ENCODE measurements at places on chromosomes 2 and 18.

GRCh38 chr2:28567061-28567471 is 71.2 kb downstream of the PLB1 start:
- DNase-seq = no peak

GRCh38 chr2:144234542-144234871 is 285.4 kb downstream of the ZEB2 start:
- DNase-seq = no peak

DNA sequence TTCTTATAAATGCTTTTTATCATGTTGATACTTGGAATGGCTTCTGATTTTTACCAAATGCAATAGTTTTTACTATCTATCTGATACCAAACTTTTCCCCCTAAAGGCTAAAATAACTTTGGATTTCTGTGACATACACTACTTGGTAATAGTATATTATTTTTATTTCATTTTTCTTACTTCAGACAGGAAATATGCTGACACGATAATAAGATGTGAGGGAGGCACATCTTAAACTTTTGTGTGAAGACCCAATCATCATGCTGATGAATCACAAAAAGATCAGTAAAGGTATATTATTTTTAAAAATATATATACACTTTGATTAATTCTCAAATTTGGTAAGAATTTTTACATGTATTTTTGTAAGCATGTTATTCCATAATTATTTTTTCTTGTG is 122.8 kb downstream of the TGIF1 start:
- DNase-seq = no peak

DNA sequence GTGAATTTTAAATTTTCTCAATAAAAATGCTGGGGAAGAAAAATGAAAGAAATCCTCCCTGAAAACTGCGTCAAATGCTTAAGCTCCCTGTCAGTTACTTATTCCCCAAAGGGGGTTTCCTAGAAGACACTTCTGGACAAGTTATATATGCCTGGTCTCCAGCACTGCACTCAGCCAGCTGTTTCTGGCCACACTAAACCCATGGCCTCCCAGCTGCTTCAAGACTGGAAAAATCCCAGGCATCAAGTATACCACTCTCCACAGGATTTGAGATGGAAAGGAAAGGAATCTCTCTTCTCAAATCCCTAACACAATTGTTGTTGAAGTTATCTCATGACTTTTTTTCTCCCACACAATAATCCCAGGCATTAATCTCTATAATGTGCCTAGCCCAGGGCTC is 245.7 kb downstream of the NBAS start:
- no peak for DNase-seq

- DNase-seq = no peak
Measured at GRCh38 chr18:60962625-60963024, 370.6 kb upstream of the CDH20 start.

DNA sequence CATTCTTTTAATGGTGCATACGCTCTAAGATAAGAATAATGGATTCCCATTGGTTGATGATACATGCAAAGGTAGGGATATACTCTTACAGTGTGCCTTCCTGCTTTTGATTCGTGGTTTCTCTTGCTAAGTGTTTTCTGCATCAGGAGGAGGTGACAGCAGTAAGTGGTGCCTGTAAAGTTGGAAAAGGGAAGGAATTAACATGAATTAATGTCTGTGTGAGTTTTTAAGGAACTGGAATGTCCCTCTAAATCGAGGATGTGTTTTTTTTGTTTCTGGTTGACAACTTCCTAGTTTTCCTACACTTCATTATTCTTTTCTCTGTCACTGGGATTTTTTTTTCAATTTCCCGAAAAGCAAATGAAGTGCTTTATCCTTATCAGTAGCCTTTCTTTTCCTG is 54.4 kb downstream of the CRIM1 start:
- no peak for DNase-seq

- no peak for DNase-seq
Measured at GRCh38 chr18:32301976-32302743, 112.3 kb downstream of the MEP1B start.

DNA sequence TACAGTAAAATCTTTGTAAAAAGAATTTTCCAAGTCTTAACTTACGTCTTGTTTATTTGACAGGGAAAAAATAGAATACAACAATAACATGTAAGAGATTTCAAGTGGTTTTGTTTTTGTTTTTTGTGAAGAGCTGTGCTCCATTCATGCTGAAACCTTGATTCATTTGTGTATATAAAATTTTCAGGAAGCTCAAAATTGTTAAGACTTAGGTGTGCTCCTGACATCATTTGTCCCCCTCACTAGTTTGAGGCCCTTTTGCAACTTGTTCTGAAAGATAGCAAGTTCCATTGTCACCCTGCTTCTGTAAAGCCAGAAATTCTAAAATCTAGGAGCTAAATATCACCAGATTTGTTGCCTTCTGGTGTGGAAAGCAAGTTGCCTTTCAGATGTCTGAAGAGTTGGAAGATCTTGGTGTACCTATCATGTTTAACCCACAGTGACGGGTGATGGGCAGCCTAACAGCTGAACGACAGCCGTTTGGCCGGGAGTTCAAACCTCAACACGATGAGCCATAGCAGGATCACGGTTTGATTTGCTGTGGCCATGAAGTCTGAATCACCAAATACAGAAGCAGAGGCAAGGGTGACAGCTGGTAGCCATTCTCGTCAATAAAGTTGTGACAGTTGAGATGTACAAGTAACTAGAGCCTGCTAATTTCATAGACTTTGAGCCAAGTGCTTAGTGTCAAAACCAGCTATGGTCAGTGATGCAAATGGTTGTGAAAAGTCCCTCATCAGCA is 205.5 kb upstream of the SP5 start:
- DNase-seq = no peak

DNA sequence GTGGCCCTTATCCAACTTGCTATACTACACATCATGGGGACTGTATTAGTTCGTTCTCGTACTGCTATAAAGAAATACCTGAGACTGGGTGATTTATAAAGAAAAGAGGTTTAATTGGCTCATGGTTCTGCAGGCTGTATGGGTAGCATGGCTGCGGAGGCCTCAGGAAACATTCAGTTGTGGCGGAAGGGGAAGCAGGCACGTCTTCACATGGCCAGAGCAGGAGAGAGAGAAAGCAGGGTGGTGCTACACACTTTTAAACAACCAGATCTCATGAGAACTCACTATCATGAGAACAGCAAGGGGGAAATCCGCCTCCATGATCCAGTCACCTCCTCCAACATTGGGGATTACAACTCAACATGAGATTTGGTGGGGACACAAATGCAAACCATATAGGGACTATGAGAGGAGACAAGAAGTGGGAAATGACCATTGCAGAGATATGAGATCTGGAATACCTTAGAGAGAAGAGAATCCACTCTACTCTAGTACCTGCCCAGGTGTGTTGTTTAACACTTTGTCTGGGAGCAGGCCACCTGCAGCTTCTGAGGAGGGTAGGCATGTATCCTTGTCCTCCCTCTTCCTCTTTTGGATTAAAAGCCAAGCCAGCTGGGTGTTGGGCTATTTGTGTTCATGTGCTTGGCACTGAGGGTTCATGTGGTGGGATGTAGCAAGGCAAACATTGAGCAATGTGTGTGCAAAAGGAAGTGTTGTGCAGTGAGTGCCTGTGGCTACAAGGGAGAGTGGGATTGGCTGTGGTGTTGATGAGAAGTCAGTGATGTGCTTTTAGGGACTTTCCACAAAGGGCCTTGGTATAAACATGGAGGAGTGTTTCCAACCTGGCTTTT is 22.8 kb downstream of the TTLL4 start:
- DNase-seq = no peak

- no peak for DNase-seq
Measured at GRCh38 chr18:35564795-35565453, 16.6 kb upstream of the GALNT1 start.

DNA sequence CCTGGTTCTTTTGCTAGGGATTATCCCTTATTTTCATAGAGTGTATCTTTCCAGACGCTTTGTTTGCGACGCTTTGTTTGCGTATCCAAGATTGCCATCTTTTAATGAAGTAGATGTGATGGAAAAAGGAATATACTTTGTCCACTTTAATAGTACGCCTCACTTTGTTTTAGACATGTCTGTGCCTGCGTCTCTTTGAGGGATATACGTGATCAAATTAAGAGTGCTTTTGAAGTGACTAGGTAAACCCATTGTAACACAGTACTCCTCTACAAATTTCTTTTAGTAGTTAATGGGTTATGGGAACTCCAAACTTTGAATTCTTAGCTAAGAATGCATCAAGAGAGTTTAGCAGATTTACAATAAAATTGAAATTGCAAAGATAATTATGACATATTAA is 27.9 kb downstream of the ACSL3 start:
- DNase-seq = no peak

All from activated T-cell treated with anti-CD3 and anti-CD28 coated beads, Interleukin-2, amount 50 U/mL, for 4 hours (primary cell).